ENCODE measurements at places on chromosomes 16 and 17.
A peak's percentile ranks its signal among the peaks of the same experiment; 100 is the strongest.

DNA sequence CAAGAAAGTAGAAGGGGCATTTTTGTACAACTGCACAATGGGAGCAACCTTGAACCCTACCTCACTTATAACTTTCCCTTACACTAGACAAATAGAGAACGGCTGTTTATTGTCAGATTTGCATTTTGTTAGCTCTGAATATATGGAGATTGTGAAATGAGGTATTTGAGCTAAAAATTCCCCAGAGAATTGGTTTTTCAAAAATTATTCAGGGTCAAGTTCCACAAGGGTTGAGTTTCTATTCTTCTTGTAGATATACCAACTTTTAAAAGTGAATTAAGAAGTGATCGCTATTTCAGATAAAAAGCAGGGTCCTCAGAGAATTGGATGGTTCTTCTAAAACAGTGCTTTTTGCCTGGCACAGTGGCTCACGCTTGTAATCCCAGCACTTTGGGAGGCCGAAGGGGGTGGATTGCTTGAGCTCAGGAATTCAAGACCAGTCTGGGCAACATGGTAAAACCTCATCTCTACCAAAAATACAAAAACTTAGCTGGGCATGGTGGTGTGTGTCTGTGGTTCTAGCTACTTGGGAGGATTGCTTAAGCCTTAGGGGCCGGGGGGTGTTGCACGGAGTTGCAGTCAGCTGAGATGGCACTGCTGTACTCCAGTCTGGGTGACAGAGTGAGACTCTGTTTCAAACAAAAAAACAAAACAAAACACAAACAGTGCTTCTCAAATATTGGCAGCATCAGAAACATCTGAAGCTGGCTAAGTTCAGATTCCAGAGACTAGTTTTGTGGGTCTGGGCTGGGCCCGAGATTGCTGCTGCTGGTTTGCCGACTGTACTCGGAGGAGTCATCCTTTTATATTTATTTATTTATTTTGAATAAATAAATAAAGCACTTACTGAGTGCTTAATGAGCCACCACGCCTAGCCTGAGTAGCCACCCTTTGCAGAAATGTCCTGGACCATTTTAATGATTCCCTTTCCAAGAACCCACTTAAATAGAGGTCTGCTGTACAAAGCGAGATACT, 50.9 kb downstream of the PECAM1 start:
- H3K36me3 ChIP-seq = no peaks in the 10 kb centered on the region
- no peak overlapping the region for H3K27ac ChIP-seq
- H3K4me3 ChIP-seq = no peak overlapping the region
- no peak for DNase-seq
- peaks cover 5% of the 10 kb centered on the region for H3K27me3 ChIP-seq
- H3K4me1 ChIP-seq = peaks cover 7% of the 10 kb centered on the region

DNA sequence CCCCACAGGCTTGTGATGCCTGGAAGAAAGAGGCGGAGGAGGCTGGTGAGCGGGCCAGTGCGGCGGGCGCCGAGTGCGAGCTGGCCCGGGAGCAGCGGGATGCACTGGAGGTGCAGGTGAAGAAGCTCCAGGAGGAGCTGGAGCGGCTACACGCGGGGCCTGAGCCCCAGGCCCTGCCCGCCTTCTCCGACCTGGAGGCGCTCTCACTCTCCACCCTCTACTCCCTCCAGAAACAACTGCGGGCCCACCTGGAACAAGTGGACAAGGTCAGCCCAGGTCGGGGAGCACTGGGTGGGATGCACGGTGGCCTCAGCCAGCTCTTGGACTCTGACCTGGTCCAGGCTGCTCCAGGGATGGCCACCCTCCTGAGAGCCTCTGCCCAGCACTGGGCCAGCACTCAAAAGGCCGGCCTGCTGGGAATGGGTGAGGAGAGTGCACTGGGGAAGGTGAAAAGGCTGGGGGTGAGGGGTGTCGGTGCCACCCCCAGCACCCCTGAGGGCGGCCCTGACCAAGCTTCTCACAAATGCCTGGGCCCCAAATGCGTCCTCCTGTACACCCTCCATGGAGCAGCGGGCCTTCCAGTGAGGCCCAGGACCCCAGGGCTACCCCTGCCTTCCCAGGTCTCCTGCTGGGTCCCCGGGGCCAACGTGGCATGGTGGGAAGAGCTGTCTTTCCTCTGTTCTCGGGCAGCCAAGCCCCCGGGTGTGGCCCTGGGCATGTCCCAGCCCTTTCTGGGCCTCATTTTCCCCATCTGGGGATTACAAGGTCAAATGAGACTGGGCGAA, 20.8 kb downstream of the UNC13D start:
- no peak for DNase-seq
- no peaks in the 10 kb centered on the region for H3K27me3 ChIP-seq
- no peak overlapping the region for H3K4me3 ChIP-seq
- peaks cover 38% of the 10 kb centered on the region for H3K4me1 ChIP-seq
- H3K27ac ChIP-seq = peak overlapping the region; percentile 26

DNA sequence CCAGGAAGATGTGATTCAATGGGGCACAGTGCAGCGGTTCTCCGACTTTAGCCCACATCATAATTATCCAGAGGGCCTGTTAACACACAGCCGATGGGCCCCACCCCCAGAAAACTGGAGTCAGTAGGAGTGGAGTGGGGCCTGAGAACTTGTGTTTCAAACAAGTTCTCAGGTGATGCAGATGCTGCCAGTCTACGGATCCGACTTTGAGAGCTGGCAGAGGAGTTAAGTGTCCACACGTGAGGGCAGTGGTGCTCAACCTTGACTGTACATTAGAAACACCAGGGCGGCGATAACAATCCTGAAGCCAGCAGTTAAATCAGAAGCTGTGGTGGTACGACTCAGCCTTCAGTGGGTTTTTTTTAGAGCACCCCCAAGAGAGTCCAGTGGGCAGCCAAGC, 75.0 kb downstream of the GPRC5B start:
- DNase-seq = no peak
- no peak overlapping the region for H3K27ac ChIP-seq
- H3K4me1 ChIP-seq = peaks cover 36% of the 10 kb centered on the region
- no peak overlapping the region for H3K4me3 ChIP-seq
- peaks cover 3% of the 10 kb centered on the region for H3K27me3 ChIP-seq
- peaks cover 18% of the 10 kb centered on the region for H3K36me3 ChIP-seq

DNA sequence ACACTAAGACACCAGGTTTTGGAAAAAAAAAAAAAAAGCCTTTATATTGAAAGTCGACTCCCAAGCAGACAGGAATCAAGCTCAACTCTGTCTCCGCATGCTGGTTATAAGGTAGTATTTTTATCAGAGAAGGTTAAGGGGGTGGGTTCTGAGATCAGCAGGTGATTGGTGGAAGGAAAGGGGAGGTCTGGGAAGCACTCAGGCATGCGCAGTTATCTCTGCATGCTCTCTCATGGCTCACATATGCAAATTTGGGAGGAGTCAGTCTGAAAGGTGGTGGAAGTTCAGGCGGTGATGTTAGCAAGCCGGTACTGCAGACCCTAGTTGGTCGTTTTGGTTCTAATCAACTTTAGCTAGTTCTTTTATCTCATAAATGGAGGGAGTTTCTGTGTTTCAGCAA, 357.6 kb upstream of the C16orf82 start:
- no peak for DNase-seq
- H3K36me3 ChIP-seq = no peaks in the 10 kb centered on the region
- H3K4me1 ChIP-seq = no peaks in the 10 kb centered on the region
